Panc1 (cell line): ENCODE measurements at places on chromosomes 7 and 10.

GRCh38 chr7:44307301-44307900 lies 18.0 kb downstream of the CAMK2B start:
- H3K36me3 ChIP-seq: no peaks in the 10 kb centered on the region
- H3K27ac ChIP-seq: no peak overlapping the region
- no peaks in the 10 kb centered on the region; the same call in 1 of the 2 replicates for H3K27me3 ChIP-seq
- H3K4me1 ChIP-seq: no peaks in the 10 kb centered on the region

DNA sequence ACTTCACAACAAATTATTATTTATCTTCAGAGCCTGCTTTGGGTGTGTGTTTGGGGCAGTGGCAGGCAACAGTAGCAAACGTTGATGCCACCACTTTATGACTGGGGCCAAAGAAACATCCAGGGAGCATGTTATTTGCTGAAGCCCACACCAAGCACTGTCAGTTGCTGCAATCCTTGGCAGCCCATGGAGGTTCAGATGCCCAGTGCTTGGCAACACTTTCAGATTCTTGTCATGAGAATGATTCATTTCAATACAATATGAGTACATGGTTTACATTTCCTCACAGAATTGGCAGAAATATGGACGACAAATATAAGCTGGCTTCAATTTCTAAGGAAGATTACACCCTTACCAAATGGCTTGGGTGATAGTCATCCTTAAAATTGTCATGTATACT lies 46.5 kb upstream of the GLI3 start:
- DNase-seq: no peak
- H3K36me3 ChIP-seq: no peaks in the 10 kb centered on the region
- no peaks in the 10 kb centered on the region for H3K4me1 ChIP-seq

DNA sequence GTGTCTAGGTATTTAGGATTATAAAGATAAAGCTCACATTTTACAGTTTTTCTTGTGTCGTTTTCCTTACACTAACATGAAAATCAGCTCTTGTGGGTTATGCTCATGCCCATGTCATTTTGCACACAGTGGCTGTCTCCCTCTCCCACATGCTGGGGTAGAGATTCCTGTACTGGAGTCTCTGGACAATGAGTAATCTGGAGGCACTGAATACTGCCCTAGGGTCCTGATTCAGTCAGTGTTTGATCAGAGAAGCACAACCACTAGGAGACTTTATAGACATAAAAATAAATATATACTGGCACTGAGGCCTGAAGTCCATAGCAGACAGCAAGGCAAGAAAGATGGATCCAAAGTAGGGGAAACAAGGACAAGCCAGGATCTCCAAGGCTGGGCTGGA lies 1008.8 kb downstream of the KCNMA1 start:
- no peak overlapping the region for H3K27ac ChIP-seq
- H3K4me1 ChIP-seq: no peaks in the 10 kb centered on the region
- H3K4me3 ChIP-seq: no peak overlapping the region
- no peaks in the 10 kb centered on the region for H3K36me3 ChIP-seq
- peaks cover 16% of the 10 kb centered on the region for H3K27me3 ChIP-seq
- DNase-seq: no peak

GRCh38 chr7:70923181-70923845 lies 208.6 kb upstream of the GALNT17 start:
- DNase-seq: no peak
- no peaks in the 10 kb centered on the region for H3K36me3 ChIP-seq
- H3K27ac ChIP-seq: no peak overlapping the region
- H3K4me1 ChIP-seq: no peaks in the 10 kb centered on the region

DNA sequence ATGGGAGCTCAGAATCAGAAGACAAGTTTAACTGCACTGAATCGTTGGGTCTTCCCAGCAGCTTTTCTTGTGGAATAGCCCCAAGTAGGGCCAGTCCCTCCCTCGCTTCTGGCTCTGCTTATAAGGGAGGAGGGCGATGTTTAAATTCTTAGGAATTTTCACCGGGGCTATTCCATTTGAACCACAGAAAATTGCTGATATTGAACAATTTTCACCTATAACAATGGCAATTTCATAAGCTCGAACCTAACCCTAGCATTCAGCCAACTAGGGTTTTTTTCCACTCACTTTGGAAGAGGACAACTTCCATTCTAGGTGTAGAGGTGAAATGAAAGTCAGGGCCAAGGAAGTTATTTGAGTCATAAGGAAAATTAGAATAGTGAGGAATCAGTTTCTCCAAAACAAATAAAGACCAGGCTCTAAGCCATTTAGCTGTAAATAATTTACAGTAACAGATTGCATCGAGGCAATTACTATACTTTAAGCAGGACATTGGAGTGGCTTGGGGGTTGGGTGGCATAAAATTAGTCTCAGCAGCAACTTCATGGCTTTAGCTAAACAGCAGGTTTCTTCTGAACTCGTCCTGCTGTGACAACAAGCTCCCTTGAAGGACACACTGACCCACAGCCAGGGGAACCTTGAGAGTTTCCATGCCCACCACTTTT lies 1.5 kb upstream of the ATP6V0A4 start:
- H3K27ac ChIP-seq: no peak overlapping the region
- no peaks in the 10 kb centered on the region for H3K4me1 ChIP-seq
- H3K27me3 ChIP-seq: no peaks in the 10 kb centered on the region
- DNase-seq: no peak
- no peaks in the 10 kb centered on the region for H3K36me3 ChIP-seq
